Stimulated activated CD4-positive, alpha-beta T cell treated with anti-CD3 and anti-CD28 coated beads, Interleukin-1b, Interleukin-23, amount 100 ng/mL, for 1 hour (primary cell): ENCODE measurements at places on chromosomes 16 and 17.

DNA sequence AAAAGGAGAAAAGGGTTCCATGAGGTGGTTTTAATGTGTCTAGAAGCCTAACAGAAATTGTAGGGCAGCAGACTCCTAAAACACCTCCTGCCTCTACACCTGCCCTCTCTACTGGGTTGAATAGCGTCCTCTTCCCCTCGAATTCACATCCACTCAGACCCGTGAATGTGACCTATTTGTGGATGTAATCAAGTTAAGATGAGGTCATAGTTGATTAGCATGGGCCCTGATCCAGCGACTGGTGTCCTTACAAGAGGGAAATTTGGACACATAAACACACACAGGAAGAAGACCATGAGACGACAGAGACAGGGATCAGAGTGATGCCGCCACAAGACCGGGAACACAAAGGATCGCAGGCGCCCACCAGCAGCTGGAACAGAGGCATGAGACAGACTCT is 13.5 kb downstream of the CD300LF start:
- no peak for DNase-seq

DNA sequence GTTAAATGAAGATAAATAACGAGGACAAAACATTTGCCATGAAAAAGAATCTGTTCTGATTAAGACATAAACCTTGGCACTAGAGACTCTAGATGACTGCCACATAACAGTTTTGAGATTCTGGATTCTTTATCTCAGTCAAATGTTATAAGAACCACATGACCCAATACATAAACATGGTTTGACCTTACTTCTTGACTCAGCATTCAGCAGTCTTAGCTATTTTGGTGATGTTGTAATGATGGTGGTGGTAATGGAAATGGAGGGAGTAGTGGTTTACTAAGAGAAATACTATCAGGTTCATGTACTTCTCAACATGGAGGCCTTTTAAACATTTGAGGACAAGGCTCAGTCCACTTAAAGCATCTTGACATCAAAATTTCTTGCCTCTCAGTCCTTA is 925.4 kb downstream of the CDH11 start:
- DNase-seq: no peak

GRCh38 chr16:22945361-22945760 is 131.4 kb downstream of the HS3ST2 start:
- no peak for DNase-seq

GRCh38 chr17:11885051-11885450 is 112.2 kb downstream of the ZNF18 start:
- DNase-seq: no peak

DNA sequence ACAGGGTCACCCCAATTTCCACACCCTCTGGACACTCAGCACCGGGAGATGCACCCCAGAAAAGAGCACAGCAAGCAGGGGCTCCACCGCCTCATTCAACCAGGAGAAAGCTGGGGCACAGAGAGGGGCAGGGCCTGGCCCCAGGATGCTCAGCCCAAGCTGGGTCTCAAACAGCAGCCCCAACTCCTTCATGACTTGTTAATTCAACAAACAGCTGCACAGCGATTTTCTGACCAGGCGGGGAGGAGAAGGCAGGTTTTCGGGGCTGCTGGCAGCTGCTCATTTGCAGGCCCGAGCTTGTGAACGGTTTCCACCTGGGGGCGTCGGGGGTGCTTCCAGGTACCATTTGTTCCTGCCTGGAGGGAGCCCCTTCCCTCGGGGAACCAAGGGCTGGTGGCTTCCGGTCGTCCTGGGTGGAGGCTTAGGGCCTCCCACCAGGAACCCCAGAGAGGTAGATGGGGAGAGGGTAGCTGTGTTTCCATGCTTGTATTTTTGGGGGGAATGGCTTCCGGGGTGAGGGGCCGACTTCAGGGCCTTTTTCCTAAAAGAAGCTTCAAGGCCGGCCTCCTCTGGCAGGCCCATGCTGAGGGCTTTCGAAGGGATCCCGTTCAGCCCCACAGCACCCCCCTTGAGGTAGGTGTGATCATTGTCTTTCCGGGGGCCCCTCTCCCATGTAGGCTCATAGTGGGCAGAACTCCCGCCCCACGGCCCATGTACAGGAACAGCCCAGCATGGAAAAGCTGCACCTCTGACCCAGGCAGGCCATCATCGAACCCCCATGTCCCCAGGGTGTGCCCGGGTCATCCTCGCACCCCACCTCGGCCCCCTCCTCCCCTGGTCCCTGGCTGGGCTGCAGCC is 191.6 kb upstream of the GSE1 start:
- DNase-seq: no peak

DNA sequence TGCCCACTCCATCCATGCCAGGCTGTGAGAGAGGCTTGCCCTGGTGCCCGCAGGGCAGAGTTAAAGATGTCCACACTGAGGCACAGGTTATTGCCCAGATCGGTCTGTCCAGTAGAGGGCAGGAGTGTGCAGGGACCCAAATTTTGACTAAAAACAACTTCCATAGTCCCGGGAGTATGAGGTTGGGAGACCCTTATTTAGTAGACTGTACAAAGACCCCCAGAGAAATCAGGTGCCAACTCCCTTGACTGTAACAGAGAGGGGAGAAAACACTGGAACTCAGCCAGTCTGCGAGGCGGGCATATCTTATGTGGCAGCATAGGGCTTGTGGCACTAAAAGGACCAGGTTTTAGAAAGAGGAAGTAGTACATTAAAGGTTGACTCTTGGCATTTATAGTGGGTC is 43.4 kb downstream of the HNF1B start:
- DNase-seq: no peak

DNA sequence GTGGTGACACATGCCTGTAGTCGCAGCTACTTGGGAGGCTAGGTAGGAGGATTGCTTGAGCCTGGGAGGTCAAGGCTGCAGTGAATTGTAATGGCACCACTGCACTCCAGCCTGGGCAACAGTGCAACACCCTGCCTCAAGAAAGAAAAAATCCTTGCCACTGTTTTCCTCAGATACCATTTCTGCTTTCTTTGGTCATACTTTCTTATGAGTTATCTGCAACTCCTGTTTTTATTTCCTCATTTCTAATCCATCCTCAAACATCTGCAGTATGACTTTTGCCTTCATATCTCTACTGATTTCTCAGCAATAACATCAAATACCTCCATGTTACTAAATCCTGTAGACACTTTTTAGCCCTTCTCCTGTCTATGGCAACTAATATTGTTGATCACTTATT is 3.1 kb upstream of the AP2B1 start:
- DNase-seq: no peak

- no peak for DNase-seq
Measured at GRCh38 chr16:77788181-77789084, at the start of gene VAT1L. Gene VAT1L (plus strand): TSS chr16:77788564. CDS start chr16:77788683, 119 bp downstream.

- no peak for DNase-seq
Measured at GRCh38 chr17:30426292-30426691, 47.6 kb downstream of the CPD start.

DNA sequence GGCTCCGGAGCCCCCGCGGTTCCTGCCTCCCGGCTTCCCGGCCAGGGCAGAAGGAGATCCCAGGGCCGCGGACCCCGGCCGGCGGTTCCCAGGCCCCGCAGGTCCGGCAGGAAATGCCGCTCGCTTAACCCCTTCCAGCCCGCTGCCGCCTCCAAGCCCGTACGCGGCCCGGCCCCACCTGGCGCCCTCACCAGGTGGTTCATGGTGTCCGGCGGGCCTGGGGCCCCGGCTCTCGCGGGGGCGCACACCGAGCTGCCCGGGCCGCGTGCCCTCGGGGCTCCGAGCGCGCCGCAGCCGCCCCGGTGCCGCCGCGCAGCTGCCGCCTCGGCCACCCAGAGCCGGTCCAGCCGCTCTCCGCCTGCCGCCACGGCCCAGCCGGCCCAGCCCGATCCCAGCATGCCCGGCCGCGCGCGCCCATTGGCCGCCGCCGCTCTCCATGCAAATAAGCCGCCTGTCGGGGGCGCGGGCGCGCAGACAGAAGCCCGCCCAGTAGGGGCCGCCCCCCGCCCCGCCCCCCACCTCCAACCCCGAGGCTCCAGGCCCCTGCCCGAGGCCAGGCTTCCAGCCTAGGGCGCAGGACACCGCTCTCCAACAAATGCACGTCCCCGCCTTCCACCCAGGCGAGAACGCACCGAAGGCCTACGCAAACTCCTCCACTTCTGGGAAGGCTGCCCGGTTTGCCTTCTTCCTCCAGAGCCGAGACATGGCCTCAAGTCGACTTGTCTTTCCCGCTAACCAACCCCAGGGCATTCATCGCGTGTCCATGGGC is at the start of gene BCAR1:
BCAR1 (minus strand) TSS at position 345 of the 769 bp plus-strand sequence; CDS start at position 203, 142 bp downstream.
- DNase-seq: no peak

- DNase-seq: no peak
Measured at GRCh38 chr16:51542981-51543815, 392.1 kb upstream of the SALL1 start.

DNA sequence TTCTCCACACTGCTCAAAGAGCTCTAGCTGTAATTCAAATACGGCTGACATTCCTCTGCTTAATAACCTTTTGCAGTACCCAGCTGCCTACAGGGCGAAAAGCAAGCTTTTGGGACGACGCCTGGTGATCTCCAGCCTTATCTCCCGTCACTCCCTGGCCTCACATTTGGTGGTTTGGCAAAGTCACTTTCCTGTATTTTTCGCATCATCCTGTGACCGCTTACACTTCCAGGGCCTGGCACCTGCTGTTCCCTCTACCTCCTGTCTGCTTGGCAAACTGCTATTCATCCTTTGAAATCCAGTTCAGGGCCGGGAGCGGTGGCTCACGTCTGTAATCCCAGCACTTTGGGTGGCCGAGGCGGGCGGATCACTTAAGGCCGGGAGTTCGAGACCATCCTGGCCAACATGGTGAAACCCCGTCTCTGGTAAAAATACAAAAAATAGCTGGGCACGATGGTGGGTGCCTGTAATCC is 2.7 kb upstream of the BHLHA9 start:
- no peak for DNase-seq

- DNase-seq: no peak
Measured at GRCh38 chr17:4518901-4519300, 20.2 kb downstream of the SPNS2 start.

- DNase-seq: no peak
Measured at GRCh38 chr16:4914528-4915225, 22.3 kb downstream of the PPL start.

GRCh38 chr17:77281122-77281903 is 140.5 kb downstream of the SEC14L1 start:
- DNase-seq: peak; percentile 33

- no peak for DNase-seq
Measured at GRCh38 chr16:12535535-12536411, 267.9 kb downstream of the CPPED1 start.

DNA sequence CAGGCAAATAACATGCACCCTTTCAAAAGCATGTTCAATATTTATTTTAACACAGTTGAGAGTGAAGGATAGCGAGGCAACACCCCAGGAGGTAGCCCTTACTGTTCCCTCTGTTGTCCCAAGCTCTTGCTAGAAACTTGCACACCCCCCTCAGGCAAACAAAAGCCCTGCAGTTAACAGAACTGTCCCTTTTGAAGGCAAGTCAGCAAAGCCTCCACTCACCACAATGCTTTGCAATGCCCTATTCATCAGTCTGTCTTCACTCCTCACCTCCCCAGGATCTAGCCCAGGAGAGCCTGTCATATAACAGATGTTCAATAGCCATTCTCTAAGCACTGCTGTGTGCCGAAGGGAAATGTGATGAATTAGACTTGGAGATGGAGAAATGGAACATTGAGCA is 3.5 kb upstream of the CNEP1R1 start:
- DNase-seq: no peak

DNA sequence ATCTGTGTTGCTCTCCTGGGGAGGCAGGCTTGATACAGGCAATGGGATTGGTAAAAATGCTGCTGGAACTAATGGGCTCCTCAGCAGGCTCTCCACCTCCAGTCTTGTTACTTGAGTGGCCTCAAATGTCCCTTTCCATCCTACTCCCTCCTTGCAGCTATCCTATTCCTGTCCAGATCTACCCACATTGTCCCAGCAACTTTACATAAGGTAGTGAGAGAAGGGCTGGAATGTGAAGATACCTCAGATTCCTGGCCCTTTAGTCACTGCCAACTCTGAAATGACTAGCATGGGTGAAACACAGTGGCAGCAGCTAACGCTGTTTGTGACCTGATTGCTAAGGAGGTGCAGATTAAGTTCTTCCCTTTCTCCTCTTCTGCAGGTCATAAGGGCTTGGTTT is 210.1 kb upstream of the HS3ST4 start:
- DNase-seq: no peak

DNA sequence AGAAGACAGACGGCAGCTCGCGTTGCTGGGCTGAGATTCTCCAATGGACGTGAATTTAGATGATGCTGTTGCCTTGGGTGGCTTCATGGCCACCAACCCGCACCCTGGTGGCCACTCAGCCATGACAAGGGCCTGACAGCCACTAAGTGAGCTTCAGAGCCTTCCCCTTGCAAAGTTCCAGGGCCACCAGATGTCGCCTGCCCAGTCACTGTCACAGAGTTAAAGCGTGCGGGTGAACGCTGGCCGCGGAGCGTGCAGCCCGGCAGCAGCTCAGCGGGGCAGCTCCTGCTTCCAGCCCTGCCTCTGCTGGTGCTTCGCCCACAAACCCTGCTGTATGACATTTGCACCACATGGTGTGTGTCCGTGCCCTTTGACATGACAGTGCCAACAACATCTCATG is 13.3 kb upstream of the KREMEN2 start:
- DNase-seq: no peak

DNA sequence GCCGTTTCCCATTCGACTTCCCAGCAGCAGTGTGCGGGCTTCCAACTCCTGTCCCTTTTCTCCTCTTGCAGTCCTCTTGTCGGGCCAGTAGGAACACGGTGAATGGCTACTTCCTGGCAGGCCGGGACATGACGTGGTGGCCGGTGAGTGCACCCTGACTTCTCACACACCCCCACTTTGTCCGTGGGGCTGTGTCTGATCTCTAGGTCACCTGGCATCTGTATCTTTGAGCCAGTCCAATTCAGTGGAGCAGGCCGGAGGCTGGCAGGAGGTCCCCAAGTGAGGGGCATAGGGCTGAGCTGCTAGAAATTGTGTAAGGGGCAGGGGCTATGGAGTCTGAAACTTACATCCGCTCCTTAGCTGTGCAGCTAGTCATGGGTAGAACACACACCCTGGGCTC is 6.6 kb downstream of the SLC5A10 start:
- DNase-seq: no peak

- no peak for DNase-seq
Measured at GRCh38 chr17:72617557-72617956, 474.9 kb downstream of the SLC39A11 start.

DNA sequence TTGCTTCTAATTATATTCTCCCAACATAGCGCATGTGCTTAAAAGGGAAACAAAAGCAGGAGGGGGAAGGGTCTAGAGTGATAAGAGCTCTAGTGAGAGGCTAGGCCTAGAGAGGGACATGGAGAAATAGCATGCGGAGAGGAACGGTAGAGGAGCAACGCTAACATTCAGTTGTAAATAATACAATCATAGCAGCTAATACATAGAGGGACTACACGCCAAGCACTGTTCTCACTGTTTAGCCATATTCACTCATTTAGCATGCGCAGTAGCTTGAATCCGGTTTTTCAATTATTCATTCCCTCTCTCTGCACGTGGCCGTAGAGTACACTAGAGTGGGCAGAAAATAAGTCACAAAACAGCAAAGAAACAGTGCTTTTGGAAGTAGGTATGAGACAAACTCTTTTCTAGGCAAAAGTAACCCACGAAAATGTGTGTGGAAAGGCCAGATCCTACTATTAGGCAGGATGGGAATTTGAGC is 1.7 kb upstream of the ALOX12 start:
- DNase-seq: no peak
